Thoracic aorta (tissue), 2 donors: ENCODE measurements at places on chromosomes 12 and 14. TPM values are rescaled to one million over a fixed set of nuclear protein-coding genes. Genes with fewer than 3 reads are reported as not detected.
A peak's percentile ranks its signal among the peaks of the same experiment; 100 is the strongest.

Gene CLEC12A
- 1.1 TPM for total RNA-seq

DNA sequence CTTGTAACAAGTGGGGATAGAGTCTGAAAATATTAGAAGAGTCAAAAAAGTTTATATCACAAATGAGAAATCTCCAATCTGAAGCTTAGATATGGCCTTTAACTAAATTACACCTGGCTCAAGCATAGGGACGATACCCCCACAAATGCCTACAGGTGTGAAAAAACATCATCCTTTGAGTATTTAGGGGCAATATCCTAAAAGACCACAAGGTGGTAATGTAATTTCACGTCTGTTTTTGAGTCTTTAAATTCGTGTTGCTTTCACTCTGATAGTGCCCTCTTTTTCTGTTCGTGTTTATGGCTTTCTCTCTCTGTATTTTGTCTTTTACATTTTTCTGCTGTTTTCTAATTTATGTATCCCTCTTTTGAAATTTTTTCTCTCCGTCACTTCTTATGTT, 84.3 kb downstream of the ETNK1 start:
- no peaks in the 10 kb centered on the region for H3K4me1 ChIP-seq
- H3K4me3 ChIP-seq = peak overlapping the region; percentile 52

Gene IGF1
- total RNA-seq = 37.9 TPM

GRCh38 chr14:69880893-69881292, 1.7 kb downstream of the SMOC1 start:
- no peaks in the 10 kb centered on the region for H3K36me3 ChIP-seq
- no peak overlapping the region for H3K4me3 ChIP-seq
- DNase-seq = no peak

Gene KLRK1
- 1.2 TPM for total RNA-seq
